ENCODE measurements at places on chromosomes 6 and 20.
A peak's percentile ranks its signal among the peaks of the same experiment; 100 is the strongest.

GRCh38 chr6:135853227-135853626 is 1.7 kb downstream of the PDE7B start:
- no peak for DNase-seq

GRCh38 chr20:52565614-52566013 is 374.0 kb upstream of the ZFP64 start:
- no peak for DNase-seq

- DNase-seq: no peak
Observed at GRCh38 chr20:11235058-11235457, 561.3 kb upstream of the JAG1 start.

DNA sequence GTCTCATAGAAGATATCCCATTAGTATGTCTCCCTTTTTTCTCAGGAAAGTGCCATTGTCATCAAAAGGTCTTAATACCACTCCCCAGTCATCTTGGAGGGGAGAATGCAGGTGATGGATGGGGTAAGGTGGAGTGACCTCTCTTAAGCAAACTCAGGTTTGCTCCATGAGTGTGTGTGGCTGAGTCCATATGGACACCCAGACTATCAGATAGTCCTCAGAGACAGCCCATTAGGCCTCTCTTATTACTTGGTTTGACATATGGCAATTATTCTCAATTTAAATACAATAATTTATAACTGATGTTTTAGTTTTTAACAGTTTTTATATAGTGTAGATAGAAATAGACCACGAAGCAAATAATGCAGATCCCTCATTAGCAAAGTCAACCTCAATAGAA is 23.2 kb downstream of the LAMA4 start:
- no peak for DNase-seq

DNA sequence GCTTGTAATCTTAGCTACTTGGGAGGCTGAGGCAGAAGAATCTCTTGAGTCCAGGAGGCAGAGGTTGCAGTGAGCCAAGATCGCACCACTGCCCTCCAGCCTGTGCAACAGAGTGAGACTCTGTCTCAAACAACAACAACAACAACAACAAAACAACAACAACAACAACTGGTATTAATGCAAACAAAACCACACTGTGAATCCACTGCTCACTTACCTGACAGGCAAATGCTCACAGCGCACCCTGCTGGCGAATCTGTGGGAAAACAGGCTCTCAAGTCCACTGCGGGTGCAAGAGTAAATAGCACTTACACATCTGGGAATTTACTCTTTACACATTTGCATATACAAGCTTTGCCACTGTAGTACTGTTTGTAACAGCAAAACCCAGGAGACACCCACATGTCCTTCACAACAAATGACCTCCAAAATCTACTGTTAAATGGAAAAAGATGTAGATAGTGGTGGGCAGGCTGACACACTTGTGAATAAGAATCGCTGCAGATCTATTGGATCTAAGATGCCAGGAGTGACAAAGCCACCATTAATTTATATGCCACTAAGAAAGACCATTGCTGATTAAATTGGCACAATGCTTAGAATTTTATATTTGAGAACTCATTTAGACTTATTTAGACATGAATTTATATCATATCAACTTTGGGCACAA is 29.3 kb downstream of the NSFL1C start:
- peak; percentile 70 for DNase-seq

DNA sequence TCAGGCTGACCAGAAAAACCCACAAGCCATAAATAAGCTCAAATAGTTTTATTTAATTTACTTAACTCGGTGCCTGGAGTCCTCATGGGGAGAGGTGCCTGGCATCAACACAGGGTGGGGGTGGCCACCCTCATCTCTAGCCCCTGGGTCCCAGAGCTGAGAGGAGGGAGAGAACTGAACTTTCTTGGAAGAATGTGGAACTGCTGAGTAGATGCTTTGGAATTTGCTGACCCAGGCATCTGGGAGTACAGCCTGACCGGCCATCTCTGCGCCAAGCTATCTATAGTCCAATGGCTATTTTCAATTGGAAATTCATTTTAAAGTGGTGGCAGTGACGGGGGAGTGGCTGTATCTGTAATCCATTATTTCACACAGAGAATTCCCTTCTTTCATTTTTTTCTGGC is 104.8 kb downstream of the CDH26 start:
- DNase-seq: no peak

DNA sequence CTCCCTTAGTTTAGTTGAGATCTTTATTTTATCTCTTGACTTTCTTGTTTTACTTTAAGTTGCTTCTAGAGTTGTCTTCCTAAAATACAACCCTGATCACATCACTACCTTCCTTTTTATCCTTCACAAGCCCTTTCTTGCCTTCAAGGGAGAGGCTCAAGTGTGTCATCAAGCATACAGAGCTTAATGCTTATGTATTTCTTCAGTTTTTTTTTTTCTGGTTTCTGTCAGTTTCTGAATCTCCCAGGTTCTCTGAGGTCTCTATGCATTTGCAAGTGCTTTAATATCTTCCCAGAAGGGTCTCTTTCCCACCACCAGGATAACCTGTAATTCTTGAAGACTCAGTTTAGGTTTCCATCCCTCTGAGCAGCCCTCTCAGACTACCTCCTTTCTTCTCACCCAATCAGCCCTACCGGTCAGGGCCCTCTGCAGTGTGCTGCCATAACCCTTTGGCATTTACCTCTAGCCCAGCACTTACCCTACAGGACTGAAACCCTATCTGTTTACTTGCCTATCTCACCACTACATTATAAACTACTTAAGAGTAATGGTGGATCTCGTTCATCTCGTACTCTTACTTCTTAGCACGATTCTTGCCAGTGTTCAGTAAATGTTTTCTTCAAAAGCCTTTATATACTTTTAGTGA is 36.9 kb downstream of the EYA4 start:
- no peak for DNase-seq

DNA sequence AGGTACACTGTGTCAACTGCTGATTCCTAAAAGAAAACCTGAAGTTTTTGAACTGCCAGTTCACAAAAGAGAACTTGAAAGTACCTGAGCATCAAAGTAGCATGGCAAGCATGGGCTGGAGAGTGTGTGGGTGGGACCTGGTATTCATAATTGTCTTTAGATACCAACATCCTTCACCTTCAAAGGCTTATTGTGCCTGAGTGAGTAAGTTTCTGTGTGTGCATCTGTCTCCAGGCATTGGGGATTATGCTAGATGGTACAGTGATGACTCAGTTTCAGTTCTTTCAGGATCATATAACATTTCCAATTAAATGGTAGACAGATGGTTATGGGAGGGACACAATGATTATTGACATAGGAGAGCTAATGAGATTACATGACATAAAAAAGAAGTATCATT is 238.5 kb downstream of the ZFAND3 start:
- no peak for DNase-seq

DNA sequence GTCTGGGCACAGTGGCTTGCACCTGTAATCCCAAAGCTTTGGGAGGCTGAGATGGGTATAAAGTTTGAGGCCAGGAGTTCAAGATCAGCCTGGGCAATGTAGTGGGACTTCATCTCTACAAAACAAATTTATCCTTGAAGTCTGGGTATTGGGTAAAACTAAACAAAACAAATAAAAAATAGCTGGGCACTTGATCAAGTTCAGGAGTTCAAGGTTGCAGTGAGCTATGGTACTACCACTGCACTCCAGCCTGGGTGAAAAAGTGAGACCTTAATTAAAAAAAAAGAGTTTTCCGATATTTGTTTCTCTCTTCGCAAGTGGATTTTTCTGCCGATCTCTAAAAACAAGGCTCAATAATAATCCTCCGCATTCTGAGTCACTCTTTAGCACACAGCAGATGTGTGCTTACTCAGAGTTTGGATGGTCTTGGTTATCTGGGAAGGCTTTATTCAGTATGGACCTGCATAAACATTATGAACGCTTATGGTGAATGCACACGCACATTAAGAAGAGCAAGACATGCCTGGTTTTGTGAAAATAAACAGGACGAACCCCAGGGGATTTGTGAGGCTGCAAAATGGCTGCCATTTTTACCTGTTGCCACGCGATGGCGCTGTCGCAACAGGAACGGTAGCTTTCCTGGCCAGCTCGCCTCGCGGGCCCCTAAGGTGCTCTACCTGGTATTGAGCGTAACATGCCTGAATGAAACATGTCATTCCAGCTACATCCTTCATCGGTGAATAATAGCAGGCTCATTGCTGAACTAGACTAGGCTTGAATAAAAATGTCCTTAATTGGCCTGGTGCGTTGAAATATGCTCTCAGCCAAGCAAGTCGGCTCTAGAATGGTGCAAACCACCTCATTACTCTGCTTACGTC is 6.0 kb downstream of the OPN5 start:
- peak; percentile 49 for DNase-seq

DNA sequence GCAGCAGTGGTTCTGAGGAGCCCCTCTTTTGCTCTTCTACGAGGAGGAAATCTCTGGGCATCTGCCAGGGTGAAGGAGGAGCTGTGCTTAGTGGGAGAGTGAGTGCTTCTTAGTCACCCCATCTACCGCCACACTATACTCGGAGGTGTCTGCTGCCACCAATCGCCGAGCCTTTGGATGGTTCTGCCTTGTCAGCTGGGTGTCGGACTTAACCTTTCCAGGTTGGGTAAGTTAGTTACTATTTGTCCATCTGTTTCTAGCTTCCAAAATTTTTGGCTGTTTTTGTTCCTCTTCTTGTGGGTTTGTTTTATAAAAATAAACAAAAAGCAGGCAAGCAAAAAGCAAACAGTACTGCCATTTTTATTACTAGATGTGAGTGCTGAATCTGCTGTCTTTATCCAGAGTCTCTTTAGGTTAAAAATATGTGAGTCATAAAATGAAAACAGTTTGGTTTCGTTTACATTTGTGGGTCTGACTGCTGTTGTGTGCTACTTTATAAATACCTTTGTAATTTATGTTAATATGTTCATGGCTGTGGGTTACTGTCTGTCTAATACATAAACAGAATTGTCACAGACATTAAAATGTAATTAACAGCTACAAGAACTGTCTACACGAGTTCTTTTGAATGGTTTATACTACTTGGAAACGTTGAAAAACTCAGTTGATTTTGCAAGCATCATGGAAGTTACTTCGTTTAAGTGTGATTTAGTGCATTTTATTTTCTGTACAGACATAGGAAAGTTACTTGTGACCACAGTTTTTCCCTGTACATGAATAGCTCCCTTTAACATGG is 89.2 kb downstream of the ARID1B start:
- no peak for DNase-seq

GRCh38 chr6:25137480-25137879 is 141.7 kb upstream of the CARMIL1 start:
- DNase-seq: no peak

- no peak for DNase-seq
Observed at GRCh38 chr20:46034039-46034438, 5.0 kb downstream of the SLC12A5 start.

DNA sequence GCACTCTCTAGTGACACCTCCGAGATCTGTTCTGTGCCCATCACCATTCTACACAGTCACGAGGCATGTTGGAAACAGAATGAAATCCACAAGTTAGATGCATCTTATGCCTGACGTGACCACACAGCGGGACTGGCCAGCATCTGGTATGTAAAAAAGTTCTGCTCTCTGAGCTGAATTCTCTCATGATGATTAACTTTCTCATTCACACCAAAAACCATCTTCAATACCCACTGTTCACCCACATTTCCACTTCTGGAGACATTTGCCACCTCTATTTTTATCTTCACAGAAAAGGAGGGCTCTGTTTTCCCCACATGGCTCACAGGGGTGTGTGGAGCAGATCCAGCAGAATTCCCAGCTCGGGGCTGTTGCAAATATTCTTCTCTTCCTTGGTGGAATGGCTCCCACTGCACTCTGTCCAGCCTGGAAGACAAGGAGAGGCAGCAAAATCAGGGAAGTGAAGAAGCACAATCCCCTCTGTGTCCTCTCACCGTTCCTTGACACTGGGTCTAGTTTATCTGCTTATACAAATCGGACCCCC is 303.4 kb downstream of the TAF4 start:
- no peak for DNase-seq

- no peak for DNase-seq
Observed at GRCh38 chr20:8673116-8673515, 395.8 kb upstream of the PLCB4 start.

- DNase-seq: no peak
Observed at GRCh38 chr6:131825946-131826345, 18.1 kb downstream of the ENPP1 start.

- no peak for DNase-seq
Observed at GRCh38 chr6:90739339-90739738, 152.5 kb upstream of the MAP3K7 start.

GRCh38 chr20:19934792-19935491 is 82.2 kb upstream of the NAA20 start:
- no peak for DNase-seq

- DNase-seq: no peak
Observed at GRCh38 chr6:119224095-119224701, 125.4 kb downstream of the MAN1A1 start.

- no peak for DNase-seq
Observed at GRCh38 chr6:158638324-158638854, 6.2 kb downstream of the DYNLT1 start.

GRCh38 chr6:82084324-82084920 is 163.1 kb downstream of the IBTK start:
- DNase-seq: no peak

- DNase-seq: no peak
Observed at GRCh38 chr20:62235001-62235776, 3.1 kb upstream of the OSBPL2 start.

DNA sequence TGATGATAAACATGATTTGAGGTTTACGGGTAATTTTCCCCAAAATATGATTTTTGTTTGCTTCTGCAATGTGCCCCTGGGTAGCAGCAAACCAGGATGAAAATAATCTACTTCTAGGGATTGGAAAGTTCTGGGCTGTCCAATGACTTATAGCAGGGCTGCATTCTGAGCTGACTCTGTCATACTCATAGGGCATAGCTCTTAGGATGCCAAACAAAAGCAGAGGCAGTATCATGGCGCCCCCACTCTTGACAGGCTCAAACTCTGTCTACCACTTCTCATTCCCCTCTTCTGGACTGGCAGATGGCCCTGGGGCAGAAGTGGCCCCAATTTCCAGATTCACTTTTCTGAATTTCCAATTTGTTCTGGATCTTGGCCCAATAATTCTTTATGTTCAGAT is 10.3 kb downstream of the SERPINB1 start:
- no peak for DNase-seq

GRCh38 chr6:152002306-152002705 is 194.8 kb downstream of the ESR1 start:
- no peak for DNase-seq

- DNase-seq: no peak
Observed at GRCh38 chr6:166507809-166508564, 78.5 kb downstream of the RAMACL start.

- DNase-seq: no peak
Observed at GRCh38 chr6:41635365-41635764, 2.9 kb upstream of the MDFI start.

Measured in naive thymus-derived CD8-positive, alpha-beta T cell (primary cell).